Stimulated activated naive CD8-positive, alpha-beta T cell treated with anti-CD3 and anti-CD28 coated beads, Interleukin-15, amount 100 ng/mL, for 72 hours (primary cell): ENCODE measurements at places on chromosomes 7 and 10.
A peak's percentile ranks its signal among the peaks of the same experiment; 100 is the strongest.

- peak; percentile 5 for DNase-seq
Observed at GRCh38 chr10:124222988-124223710, 129.8 kb upstream of the CHST15 start.

DNA sequence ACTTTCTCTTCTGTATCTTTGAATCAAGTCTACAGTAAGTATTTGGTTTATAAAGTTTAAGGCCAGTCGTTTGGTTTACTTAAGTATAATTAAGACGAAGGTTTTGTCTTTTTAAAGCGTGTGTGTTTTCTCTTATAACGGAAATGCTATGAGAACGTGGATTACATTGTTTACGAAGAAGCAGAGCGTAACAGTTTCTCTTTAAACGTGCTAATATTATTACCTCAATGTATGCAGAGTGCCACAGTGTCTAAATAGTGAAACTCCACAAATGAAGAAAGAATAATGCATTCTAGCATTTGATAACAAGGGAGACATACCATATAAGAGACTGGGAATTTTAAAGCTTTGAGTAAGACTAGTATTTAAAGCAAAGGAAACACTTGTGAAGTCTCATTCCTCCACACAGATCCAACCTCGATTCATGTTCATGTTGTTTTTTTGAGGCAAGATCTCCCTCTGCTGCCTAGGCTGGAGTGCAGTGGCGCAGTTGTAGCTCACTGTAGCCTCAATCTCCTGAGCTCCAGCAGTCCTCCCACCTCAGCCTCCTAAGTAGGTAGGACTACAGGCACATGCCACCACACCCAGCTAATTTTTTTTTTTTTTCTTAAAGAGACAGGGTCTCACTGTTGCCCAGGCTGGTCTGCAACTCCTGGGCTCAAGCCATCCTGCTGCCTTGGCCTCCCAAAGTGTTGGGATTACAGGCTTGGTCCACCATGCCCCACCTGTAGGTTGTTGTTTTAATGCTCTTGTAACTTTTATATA lies 75.1 kb downstream of the ANKRD61 start:
- DNase-seq = peak; percentile 28

DNA sequence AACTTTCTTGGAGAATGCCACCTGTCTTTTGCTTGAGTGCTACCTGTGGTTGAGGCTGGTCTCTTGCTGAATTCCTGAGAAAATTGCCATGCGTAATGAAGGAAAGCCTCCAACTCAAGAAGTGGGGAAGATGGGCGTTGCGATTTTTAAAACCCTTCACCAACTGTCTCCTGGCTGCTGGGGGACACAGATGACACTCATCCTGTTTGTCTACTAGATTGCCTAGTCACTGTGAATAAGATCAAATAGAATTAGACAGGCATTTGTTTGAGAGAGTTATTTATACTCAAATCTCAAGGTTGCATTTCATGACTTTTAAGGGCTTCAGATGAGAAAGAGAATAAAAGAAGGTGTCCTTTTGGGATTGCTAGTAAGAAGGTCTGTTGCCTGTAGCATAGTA lies 84.3 kb upstream of the MTPN start:
- DNase-seq = no peak

- no peak for DNase-seq
Observed at GRCh38 chr10:60417024-60417423, 27.3 kb upstream of the ANK3 start.

- DNase-seq = no peak
Observed at GRCh38 chr7:24945899-24946298, 34.1 kb downstream of the OSBPL3 start.

- DNase-seq = no peak
Observed at GRCh38 chr10:85679710-85680109, 686.9 kb downstream of the GRID1 start.

DNA sequence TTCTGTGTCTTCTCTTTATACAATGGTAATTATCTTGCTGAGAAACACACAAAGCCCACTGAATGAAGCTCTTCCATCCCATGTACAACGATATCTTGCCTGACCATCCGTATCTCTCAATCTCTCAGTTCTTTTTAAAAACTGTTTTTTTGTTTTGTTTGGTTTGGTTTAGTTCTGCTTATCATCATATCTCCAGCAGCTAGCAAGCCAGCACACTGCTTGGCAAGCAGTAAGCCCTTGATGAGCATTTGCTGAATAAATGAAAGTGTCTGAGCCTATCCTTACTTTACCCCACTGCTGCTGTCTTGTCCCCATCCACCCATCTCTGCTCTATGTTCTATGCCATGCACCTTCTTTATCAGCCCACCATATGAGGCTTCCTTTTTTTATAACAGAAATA lies 34.2 kb downstream of the ITGB1 start:
- no peak for DNase-seq

GRCh38 chr7:124667312-124668153 lies 98.1 kb downstream of the GPR37 start:
- no peak for DNase-seq

- DNase-seq = no peak
Observed at GRCh38 chr7:55591282-55591931, 19.1 kb upstream of the VOPP1 start.

DNA sequence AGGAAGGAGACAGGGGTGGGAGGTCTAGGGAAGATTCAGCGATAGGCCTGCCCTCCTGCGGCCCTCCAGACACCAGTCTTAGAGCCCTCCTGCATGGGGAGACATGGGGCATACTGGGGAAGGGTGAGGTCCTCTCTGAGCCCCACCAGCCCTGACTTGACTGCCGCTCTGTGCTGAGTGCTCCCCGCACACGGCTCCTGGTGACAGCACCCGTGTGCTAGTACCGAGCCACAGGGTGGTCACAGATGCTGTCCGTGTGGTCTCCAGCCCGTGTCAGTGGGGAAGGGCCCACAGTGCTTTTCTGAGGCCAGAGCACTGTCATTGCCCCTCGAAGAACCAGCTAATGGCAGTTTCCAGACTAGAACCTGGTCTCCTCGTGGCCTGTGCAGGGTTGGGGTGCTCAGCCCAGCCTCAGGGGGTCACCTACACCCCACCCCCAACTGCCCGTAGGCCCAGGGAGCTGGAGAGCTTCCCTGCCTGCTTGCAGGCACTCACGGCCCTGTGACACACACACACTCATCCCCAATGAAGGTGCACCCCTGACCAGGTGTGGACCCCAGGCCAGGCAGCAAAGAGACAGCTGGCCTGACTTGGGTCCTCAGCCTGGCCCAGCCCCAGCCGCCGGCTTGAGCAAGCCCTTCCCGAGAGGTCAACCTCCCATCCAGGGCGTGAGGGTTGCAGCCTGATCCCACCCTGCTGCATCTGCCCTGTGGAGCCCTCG lies 86.0 kb upstream of the RET start:
- DNase-seq = no peak

DNA sequence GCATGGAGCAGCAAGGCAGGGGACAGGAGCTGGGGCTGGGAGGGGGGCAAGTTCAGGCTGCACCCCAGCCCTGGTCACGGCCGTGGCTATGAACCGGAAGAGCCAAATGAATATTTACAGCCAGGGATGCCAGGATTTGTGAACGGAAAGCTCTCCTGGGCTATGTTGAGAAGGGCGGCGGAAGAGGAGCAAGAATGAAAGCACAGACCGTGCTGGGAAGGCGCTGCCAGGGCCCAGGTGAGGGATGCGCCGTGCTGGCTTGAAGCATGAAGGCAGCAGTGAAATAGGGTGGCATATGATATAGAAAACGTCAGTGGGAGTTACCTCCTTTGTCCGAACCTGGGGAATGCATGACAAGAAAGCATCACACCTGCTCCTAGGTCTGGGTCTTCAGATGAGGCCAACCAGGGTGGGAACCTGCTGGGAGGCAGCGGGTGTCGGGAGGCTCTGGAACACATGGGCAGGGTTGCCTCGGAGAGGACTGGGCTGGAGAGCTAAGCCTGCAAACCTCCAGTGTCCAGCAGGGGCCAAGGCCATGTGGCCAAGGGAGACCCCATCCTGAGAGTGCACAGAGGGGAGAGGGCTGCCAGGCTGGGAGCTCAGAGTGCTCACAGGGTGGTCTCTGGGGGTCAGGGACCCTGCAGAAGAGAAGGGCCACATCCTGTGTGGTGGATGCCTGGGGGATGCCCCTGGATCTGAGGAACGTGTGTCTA lies 120.6 kb upstream of the TCERG1L start:
- no peak for DNase-seq

DNA sequence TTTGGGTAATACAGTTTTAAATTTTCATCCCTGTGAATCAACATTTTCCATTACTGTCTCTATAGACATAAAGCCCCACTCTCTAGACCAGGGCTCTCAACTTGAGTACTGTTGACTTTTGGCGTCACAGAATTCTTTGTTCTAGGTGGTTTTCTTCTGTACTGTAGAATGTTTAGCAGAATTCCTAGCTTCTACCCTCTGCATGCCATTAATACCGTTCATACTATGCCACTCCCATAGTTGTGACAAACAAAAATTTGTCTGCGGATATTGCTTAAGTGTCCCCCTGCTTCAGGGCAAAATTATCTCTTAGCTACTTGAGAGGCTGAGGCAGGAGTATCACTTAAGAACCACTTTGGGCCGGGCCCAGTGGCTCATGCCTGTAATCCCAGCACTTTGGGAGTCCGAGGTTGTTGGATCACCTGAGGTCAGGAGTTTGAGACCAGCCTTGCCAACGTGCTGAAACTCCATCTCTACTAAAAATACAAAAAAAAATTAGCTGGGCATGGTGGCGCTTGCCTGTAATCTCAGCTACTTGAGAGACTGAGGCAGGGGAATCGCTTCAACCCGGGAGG lies 57.3 kb upstream of the NRG3 start:
- DNase-seq = no peak

- no peak for DNase-seq
Observed at GRCh38 chr7:88357781-88358525, 51.3 kb upstream of the STEAP4 start.

- DNase-seq = no peak
Observed at GRCh38 chr10:18713077-18713476, 53.8 kb downstream of the ARL5B start.

DNA sequence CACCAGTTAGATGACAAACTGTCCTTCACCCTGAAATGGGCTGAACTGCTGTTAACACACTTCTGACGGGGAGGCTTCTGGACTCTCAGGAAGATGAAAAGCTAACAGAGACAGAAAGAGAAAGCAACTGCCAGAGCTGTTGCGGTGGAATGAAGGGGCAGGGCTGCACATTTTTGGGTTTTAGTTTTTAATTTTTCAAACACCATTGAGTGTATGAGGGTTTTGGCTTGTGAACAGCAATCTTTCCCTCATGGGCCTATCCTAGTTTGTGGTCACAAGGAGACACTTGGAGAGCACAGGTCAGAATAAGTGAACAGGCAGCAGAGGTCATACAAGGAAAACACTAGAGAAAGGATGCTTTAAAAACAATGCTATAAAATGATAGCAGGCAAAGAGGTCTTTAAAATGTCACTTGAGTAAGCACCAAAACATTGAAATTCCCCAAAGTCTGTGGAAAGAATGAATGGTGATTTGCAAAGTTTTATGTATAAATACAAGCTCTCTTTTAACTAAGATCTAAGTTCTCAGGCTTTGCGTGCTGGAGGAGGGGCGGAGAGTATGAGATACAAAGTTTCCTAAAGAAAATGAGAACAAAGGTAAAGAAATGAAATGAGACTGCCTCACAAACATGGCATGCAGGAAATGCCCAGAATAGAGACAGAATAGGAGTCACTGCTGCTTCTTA lies 101.4 kb upstream of the GLI3 start:
- no peak for DNase-seq

DNA sequence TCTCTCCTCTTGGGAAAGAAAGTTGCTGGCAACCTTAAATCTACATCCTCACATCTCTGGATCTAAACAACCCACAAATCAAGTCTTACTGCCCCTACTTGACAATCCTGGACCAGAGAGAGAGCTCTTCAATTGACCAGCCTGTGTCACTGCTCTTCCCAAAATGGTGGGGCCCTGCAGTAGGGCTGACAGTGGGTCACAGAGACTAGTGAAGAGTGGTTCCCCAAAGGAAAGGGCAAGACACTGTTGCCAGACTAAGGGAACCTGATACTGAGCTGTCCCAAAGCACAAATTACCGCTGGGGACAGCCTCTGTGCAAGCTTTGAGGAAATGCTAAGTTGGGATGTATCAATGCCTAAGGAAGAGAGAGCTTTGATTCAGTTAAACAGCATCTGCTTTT lies 4.5 kb upstream of the GPRIN2 start:
- DNase-seq = no peak

DNA sequence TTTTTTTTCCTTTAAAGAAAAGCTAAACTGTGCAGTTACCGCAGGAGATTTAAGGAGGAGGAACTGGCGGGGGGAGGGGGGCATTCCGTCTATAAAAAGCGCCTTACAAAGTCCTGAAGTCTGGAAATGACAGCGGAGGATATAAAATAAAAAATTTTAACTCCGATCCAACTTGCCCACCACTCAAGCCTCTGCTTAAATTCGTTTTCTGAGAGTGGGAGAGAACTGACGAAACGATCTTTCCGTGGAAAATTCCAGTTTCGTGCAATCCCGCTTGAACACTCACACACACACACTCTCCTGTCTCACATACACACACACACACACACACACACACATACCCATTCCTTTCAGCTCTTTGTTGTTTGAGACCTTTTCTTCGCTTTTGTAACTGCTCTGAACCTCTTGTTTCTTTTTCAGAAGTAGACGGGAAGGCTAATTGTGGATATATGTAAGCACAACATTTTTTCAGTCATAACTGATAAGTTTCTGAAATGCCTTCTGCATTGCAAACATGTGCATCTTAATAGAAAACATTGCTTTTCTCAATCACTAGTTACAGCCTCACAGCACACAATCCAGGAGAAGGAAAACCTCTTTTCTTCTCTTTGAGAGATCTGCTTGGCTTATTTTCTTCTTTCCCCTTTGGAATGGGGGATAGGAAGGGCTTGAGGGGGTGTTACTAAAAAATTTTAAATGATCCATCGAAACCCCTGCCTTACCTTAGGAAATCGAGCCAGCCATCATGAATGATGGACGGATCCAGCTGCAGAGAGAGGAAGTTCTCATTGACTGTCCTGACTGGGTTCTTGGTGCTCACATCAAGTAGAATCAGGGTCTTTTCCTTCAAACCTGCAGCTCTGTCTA lies 628 bp downstream of the HPSE2 start:
- no peak for DNase-seq

DNA sequence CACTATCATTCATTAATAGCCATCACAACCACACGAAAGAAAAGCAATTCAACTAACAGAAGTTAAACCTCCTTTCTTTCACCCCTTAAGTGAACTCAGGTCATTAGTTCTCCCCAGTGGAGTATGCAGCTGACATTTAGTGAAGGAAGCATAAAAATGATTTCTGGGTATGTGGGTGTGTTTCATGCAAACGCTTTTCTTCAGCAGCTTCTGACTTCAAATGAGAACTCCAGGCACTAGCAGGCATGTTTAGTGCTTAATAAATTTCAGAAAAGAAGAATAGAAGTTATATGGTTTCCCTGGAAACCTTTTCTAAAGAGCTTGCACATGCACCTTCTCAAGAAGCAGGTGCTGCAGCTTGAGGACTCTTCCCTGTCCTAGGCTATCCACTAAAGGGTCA lies 62.5 kb downstream of the PIK3CG start:
- no peak for DNase-seq

- DNase-seq = no peak
Observed at GRCh38 chr10:44044549-44044948, 340.3 kb downstream of the CXCL12 start.

- DNase-seq = no peak
Observed at GRCh38 chr10:117631276-117632145, 89.0 kb downstream of the EMX2 start.
